ENCODE measurements at places on chromosomes 6 and 20.

DNA sequence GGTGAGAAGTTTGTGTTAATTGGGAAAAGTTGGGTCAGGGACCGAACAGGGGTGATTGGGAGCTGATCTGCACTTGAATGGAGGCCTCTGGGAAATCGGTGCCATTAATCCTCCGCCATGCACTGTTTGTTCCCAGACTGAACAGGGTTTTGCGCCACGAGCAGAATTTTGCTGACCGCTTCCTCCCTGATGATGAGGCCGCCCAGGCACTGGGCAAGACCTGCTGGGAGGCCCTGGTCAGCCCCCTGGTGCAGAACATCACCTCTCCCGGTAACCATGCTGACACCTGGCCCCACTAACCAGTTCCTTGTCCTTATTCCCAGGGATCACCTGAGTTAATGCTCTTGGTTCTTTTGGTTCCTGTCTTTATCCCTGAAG lies 21.7 kb downstream of the CUL9 start:
- DNase-seq: no peak

- DNase-seq: no peak
These were observed 40.0 kb upstream of the ANKRD60 start for GRCh38 chr20:58268421-58268821.

- peak; percentile 59 for DNase-seq
These were observed 39.3 kb downstream of the GFOD1 start for GRCh38 chr6:13447949-13448724.

DNA sequence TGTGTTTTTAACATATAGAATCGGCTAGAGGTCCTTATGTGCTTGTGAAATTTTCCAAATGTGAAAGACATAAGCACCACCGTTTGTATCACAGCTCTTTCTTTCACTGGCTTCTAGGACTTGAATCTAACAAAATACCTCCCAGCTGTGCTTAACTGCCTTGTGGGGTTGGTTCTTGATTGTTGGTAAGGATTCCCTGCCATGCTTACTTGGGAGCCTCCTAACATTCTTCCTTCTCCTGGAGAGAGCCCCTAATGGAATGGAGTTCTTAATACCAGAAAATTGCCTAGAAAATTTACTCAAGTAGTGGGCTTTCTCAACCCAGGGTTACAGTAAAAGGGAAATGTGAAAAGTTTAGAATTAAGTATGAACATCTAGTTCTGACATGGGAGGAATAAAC lies 121.2 kb downstream of the COL19A1 start:
- no peak for DNase-seq

DNA sequence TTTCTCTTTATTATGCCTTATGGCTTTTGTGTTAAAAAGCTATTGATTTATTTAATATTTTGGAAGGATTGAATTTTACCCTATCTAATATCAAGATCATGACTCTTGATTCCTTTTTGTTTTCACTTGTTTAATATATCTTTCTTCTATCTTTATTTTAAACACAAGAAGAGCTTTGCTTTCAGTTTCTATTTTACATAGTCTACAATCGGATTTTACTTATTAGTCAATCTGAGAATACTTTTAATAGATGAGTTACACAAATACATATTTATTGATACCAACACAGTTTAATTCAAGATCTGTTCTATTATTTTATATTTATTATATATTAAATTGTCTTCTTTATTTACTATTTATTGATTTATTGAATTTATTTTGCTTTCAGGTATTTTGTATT lies 218.8 kb downstream of the ESR1 start:
- no peak for DNase-seq

DNA sequence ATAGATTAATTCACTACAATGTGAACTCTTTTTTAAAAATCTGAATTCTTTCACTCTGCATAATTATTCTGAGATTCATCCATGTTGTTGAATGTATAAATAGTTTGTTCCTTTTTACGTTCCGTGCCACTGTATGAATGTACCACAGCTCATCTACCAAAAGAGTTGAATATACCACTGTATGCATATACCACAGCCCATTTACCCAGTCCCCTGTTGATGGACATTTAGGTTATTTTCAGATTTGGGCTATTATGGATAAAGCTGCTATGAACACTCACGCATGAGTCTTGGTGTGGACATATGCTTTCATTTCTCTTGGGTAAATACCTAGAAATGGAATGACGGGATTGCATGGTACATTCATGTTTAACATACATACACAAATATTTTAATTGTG lies 28.2 kb downstream of the PNPLA1 start:
- no peak for DNase-seq

GRCh38 chr20:36969478-36970186 lies 18.1 kb upstream of the SAMHD1 start:
- no peak for DNase-seq

- DNase-seq: no peak
These were observed 49.9 kb upstream of the TENT5A start for GRCh38 chr6:81802356-81802755.

- no peak for DNase-seq
These were observed 180.4 kb upstream of the FOXQ1 start for GRCh38 chr6:1131285-1132079.

DNA sequence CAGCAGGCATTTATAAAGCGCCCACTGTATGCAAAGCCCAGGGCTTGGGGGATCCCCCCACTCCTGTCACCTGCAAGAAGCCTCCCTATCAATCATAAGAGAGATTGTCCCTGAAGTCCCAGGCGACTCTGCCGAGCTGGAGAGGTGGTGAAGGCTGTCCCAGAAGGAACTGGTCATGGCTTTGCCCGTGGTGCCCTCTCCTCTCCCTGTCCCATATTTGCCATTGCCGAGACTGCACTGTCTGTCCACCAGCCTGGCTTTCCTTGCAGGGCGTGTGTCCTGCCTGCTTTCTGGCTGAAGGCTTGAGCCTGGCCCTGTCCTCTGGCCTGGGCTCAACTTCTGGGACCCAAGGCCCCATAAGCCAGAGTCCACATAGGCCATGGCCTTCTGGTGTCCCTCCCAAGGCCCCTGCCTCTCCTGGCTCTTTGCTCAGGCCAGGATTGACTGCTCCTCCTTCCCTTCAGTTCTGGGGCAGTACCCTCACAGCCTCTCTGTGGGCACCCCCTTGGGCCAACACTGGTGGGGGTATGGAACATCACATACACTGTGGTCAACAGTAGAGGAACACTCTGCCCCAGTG lies 46.9 kb downstream of the CPXM1 start:
- DNase-seq: peak; percentile 40

- DNase-seq: no peak
These were observed 53.7 kb downstream of the JARID2 start for GRCh38 chr6:15299430-15300131.

- no peak for DNase-seq
These were observed 46.0 kb downstream of the E2F3 start for GRCh38 chr6:20447581-20448132.

GRCh38 chr6:52160472-52161104 lies 25.6 kb upstream of the IL17A start:
- DNase-seq: no peak

- DNase-seq: peak; percentile 65
These were observed 5.6 kb upstream of the ADGRF1 start for GRCh38 chr6:47047479-47048407.

GRCh38 chr6:12576389-12576788 lies 140.2 kb upstream of the PHACTR1 start:
- DNase-seq: no peak

DNA sequence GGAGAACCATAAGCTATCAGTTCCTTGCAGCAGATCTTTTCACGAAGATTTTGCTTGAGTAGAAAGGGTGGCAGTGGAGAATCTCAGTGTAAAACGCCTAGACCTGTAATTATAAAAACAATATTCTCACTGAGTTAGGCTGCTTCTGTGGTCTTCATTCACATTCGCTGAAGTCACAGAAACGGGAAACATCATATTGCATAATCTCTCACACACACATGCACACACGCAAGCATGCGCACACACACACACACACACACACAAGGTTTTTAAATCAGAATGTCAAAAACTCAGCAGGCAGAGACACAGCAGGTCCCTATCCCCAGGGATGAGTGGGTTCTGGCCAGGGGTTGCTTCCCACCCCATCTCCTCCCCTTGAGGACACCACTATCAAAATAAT lies 175.5 kb downstream of the ATXN1 start:
- no peak for DNase-seq

GRCh38 chr20:4861961-4862360 lies 139.3 kb downstream of the SLC23A2 start:
- DNase-seq: no peak

- DNase-seq: no peak
These were observed 24.0 kb upstream of the INSM1 start for GRCh38 chr20:20343932-20344331.

- DNase-seq: no peak
These were observed 227.7 kb downstream of the CBLN4 start for GRCh38 chr20:55777641-55778040.

DNA sequence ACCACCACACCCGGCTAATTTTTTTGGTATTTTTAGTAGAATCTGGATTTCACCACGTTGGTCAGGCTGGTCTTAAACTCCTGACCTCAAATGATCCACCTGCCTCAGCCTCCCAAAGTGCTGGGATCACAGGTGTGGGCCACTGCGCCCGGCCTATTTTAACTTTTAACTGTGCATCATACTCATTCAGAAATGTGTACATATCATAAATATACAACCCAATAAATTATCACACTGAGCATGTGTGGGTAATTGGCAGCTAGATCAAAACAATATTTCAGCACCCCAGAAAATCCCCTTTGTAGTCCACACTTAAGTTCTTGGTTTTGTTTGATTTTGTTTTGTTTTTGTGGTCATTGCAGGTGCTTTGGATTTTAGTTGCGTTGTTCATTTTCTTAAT lies 228.9 kb upstream of the ZNF217 start:
- DNase-seq: no peak

DNA sequence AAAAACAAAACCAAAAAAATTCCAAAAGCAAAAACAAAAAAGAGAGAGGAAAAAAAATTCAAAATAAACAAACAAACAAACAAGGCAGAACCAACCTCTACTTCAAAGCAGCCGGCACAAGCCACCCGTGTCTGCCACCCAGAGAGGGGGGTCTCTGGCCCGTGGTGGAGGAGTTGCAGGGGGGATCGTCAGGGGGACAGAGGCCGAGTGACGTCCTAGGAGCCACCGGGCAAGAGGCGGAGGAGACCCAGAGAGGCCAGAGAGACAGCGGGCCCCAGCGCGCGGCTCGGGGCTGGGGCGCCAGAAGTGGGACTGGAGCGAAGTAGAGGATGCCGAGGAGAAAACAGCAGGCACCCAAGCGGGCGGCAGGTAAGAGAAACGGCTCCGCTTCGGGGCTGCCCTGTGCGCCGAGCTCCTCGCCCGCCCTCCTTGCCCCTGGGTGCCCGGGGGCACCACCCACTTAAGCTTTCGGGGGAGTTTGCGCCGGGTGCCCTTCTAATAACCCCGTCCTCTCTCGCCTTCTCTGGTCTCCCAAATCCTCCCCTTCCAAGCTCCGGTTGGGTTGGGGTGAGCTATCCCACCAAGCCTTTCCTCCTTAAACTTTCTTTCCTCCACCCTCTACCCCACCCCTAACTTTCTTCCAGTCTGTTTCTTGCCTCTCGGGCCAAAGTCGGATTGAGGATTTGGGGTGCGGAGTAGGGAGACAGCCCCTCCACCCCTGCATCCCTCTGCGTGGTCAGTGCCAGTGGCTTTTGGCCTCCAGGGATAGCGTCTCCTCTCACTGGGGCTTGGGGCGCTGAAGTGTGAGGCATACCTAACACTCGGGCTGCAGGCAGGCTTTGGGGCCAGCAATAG lies 1.0 kb downstream of the TSHZ2 start:
- DNase-seq: no peak

- DNase-seq: no peak
These were observed 267.1 kb upstream of the SGK1 start for GRCh38 chr6:134584847-134585516.

- DNase-seq: no peak
These were observed 49.4 kb upstream of the IRF4 start for GRCh38 chr6:341914-342831.

- DNase-seq: no peak
These were observed 698.8 kb downstream of the DHX35 start for GRCh38 chr20:39660965-39661364.

DNA sequence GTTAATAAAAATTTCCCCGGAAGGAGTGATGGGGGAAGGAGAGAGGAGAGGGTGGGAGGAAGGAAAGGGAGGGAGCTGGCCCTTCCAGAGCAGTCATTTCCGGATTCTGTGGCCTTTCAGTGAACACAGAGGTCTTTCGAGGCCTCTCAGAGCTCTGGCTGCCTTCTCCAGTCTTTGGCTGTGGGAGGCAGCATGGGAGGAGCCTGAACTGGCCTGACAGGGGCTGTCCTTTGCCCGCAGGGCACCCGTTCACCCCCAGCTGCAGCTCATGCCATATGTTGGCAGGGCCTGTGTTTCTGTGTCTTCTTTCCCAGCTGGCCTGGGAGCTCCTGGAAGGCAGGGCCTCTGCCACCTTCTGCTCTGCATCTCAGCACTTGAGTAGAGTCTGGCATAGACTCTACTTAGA lies 95.5 kb downstream of the PPP1R14C start:
- DNase-seq: no peak

DNA sequence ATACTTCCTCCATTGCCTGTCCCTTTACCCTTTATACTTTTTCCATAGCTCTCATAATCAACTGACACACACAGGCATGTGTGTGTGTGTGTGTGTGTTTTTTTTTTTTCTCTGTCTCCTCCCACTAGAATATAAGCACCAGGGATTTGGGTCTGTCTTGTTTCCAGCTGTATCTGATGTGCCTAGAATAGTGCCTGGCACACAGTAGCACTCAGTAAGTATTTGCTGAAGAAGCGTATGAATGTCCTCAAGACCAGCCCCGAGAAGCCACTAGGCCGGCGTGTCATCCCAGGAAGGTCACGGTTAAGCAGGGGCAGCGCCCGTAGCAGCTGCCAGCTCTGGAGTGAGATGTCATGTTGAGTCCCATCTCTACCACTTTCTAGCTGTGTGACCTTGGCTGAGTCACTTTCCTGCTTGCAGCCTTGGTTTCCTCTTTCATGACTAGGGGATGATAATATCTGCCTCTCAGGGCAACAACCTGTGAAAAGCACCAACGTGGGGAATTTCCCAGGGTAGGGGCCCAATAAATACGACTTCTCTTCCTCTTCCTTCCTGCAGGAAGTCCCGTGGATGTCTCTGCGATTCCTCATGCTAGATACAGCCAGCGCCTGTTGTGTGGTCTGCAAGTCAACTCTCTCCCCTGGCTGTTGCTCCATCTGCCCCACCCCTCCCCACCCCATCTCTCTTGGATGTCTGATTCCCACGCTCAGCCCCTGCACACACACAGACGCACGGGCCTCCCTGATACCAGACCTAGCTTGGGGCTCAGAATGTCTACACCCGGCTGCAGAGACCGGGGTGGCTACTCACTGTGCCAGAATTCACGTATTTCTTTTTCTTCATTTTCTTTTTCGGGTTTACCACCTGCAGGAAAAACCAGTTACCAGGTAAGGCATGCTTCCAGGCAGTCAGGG lies 58.1 kb downstream of the RAB44 start:
- DNase-seq: no peak

DNA sequence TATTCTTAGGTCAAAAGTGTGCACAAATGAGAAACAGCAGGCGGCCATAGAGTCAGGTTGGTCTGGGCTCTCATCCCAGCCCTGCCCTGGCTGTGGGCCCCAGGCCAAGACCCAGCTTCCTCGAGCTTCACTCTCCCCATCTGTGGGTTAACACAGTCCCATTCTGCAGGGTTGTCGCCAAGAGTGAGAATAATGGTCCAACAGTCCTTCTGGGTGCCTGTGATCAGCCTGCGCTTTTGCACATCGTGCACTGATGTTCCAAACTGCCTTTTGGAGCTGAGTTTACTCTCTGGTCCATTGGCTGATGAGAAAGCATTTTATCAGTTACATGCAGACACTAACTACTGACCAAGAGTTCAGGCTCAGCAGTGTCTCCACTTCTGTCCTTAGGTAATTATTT lies 82.6 kb downstream of the INSM1 start:
- no peak for DNase-seq

Measured in ascending aorta (tissue), 2 donors.